NCI-H524 treated with DMSO at 0.1 percent for 48 hours (cell line): ENCODE measurements at places on chromosomes 4 and X.

DNA sequence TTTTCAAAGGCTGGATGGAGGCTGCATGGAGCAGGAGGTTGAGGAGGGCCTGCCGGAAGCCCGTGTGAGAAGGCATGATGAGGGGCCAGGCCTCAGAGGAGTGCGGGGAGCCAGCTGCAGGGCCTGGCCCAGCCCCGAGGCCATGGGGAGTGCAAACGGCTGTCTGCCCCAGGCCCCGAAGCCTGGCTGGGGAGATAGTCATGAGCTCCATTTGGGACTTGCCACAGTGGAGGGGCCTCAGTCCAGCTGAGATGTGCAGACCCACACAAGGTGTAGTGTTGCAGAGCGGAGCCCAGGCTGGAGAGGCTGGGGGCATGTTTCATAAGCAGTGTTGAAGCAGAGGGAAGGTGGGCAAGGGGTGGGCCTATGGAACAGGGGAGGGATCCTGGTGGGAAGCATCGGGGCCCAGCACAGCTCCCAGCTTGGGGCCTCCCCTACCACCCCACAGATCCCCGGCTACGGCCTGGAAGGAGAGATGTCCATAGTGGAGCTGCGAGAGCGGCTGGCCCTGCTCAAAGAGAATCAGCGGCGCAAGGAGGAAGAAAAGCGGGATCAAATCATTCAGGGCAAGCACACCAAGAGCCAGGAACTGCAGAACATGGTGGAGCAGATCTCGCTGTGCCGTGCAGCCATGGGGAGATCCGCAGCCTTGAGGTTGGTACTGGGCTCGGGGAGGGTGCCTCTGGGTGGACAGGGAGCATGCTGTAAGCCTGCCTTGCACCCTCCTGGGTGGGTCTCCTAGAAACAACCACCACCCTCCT lies 9.1 kb upstream of the RNF4 start:
- no peak for DNase-seq

GRCh38 chr4:187666697-187667494 lies 328.7 kb upstream of the ZFP42 start:
- no peak for DNase-seq

DNA sequence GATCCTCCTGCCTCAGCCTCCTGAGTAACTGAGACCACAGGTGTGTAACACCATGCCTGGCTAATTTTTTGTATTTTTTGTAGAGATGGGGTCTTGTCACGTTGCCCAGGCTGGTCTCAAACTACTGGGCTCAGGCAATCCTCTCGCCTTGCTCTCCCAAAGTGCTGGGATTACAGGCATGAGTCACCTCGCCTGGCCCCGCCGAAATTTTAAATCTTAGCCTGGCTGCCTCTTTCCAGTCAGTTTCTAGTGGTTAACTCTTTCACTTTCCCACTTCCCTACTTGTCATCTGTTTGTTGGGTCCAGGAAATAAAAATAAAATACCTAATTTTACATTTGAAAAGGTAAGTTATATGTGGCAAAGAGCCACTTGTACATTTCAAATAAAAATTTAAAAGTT lies 62.4 kb downstream of the TMEM165 start:
- DNase-seq = no peak

GRCh38 chr4:8461086-8461485 lies 20.5 kb downstream of the TRMT44 start:
- no peak for DNase-seq

- no peak for DNase-seq
Observed at GRCh38 chr4:70008771-70009170, 13.0 kb downstream of the STATH start.

GRCh38 chrX:119201570-119201969 lies 34.5 kb upstream of the PGRMC1 start:
- no peak for DNase-seq

DNA sequence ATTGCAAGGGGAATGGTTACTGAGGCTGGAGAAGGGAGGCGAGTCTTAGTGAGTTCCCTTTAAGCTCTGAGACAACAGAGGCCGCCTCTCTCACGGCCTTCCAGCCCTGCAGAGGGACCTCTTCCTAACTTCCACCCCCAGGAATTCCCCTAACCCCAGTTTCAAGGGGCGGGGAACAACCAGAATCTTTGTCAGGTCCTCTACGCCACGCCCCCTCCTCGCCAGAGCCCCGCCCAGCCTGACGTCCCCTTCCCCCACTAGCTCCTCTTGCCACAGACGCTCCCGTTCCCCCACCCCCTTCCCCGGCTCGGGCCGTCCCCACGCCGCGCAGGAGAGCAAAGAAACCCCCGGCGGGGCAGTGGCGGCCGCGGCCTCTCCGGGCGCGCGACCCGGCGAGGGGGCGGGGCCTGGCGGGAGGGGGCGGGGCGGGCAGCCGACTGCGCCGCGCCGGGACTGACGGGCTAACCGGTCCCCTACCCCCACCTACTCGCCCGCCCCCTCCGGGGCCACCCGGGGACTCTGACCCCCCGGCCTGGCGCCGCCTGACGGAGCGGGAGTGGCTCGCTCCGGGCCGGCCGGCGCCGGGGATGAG lies 12.3 kb upstream of the TMEM156 start:
- peak; percentile 45 for DNase-seq

DNA sequence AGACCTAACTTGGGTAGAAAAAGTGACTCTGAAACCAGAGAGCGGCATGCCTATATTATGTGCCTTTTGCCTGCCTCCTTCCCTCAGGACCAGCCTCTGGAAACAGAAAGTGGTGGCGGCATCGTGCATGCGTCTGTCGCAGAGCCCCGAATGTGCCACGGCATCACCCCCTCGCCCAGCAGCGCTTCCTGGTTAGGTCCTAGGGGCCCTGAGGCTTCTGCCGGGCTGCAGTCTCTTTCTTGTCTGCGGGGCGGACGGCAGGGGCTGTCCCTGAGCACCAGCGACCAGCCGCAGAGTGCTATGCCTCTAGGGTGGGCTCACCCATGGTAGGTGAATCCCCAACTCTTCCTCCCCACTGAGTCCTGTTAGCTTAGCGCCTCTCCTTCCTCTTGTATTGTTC lies 68.7 kb downstream of the VSIG4 start:
- no peak for DNase-seq

GRCh38 chr4:153781280-153781679 lies 7.6 kb downstream of the SFRP2 start:
- DNase-seq = no peak

DNA sequence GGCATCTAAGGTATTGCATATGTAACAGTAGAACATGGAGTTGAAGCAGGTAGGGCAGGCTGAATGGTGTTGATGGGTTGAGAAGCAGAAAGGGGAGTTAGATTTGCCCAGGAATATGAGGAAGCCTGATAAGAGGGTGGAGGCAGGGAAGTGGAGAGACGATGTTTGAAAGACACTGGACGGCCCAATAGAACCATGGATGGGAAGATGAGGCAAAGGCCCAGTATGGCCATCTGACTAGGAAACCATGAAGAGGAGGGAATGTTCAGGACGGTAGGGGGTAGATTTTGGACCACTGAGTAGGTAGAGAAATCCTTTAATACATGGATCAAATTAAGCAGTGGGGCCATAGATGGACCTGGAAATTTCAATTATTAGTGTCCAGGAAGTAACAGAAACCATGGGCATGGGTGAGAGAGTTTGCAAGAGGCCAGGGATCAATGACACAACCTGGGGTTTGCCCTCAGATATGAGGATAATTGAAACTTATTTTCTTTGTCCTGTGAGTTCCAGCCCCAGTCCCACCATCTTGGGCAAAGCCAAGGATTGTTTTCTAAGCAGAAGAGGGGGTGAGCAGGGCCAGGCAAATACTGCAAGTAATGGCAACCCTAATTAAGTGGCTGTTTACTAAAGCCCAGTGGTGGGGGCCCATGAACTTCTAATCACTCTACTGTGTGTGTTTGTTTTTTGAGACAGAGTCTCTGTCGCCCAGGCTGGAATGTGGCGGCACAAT lies 2.5 kb upstream of the USP11 start:
- no peak for DNase-seq

- no peak for DNase-seq
Observed at GRCh38 chrX:65203545-65203944, 227.3 kb upstream of the ZC4H2 start.
